ENCODE measurements at places on chromosomes 12 and 14.

DNA sequence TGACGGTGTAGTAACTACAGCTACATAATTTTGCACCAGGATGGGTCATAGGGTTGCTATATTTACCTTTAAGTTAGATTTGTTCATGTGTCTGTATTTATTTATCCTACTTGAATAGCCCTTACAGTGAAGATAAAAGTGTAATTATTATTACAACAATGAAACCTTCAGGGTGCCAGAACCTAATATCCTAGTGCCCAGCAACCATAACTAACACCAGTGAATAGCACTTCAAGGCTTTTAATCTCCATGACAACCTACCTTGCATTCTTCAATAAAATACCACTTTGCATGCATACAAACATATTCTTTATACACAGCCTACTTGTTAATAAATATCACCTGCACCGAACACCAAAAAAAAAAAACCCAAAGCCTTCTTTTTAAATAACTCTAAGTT is 58.7 kb upstream of the G2E3 start:
- DNase-seq = no peak

DNA sequence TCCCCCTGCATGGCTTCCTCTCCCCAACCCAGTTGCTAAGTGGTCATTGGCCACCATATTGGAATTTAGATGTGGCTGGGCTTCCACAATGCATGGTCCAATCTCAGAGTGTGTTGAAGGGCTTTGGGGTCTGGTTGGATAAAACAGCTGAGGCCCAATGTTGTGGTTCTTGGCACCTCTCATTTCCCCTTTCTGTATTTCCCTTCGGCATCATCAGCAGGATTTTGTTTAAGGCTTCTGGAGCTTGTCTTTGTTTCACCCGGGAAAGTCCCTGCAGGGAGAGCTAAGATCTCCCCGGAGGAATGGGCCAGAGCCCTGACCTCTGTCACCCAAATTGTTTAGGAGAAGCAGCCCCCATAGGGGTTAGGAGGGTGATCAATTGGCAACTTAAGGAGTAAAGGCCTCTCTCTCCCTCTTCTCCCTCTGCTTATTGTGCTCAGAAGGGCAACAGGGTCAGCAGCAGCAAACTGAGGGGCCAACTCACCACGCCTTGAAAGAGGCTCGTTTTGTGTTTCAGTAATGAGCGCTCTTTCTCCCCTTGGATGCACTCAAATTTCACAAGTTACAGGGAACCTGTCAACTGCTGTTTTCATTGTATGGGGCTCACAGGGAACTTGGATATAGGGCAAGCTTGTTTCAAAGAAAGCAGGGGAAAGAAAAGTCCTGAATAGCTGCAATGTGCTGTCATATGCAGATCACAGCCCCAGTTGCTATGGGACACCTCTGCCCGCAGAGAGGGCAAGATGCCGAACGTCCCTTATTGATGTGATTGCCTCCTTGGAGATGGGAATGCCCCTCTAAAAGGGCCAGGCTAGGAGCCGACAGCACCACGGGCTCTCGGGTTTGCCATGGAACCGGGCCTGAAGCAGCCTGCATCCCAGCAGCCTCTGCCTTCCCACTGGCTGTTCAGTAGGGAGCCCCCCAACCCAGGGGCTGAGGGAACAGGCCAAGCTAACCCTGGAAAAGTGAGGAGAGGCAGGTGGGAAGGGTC is 223.7 kb downstream of the ZFP36L1 start:
- no peak for DNase-seq

DNA sequence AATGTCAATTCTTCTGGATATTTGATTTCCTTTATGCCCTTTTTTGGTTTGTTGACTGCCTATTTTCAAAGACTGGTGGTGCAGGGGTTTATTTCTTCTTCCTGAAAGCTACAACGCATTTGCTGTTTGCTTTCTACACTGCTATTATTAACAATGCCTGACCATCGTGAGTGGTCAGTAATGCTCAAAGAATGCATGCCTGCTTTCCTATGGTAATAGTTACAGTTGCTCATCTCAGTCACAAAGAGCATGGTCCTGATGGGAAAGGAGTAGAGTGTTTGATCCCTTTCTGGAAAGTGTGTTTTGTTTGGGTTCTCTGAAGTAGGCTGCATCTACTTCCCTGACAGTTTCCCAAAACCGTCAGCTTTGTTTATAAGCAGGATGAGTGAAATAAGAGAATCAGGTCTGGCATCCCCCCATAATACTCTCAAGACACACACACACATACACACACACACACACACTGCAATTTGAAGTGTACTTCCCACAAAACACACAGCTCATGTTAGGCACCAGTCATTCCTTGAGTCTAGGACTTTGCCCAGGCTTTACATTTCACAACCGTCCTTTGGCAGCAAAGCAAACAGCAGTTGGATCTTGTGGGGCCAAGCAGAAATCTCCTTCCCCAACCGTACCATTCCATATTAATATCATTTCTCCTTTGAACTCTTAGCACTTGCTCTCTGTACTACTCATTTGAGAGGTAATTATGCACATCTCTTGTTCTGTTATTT is 56.6 kb downstream of the SUDS3 start:
- DNase-seq = no peak

GRCh38 chr14:63186453-63186852 is 17.8 kb upstream of the RHOJ start:
- DNase-seq = no peak

DNA sequence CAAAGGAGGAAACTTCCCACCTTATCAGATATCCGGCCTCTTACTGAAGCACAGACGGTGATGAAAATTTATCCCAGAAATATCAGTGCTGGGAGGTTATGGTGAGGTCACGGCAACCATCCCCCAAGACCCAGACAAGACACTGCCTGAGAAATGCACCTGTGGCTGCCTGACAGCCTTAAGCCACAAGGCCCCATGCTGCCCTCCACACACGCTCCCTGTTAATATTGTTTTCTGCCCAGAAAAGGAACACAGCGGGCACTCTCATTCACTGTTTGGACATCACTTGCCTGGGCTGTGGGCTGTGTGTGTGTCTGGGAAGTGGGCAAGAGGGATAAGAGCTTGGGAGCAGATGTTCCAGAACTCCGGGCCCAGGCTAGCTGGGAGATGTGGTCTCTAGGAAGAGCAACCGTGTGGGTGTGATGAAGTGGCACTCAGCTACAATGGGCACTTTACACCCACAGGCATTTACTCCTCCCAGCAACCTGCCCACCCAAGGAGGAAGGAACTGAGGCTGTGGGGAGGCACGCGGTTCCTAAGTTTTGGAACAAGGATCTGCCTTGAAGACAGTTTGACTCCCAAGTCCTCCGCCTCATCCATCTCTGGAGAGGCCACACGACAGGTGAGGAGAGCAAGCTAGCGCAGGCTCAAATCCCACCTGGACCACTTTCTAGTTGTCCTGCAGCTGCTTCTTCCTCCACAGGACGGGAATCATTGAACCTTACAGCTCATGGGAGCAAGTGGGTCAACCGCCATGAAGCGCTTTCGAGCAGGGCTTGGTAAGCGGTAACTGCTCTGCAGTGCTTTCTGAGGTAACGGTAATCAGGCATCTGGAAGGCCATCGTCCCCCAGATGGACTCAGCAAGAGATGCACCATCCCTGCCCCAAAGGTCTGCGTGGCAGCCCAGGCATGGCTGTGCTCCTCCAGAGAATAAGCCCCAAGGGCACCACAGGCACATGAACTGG is 91.4 kb downstream of the CHGA start:
- no peak for DNase-seq

- DNase-seq = no peak
Observed at GRCh38 chr12:118544569-118544968, 168.2 kb downstream of the SUDS3 start.

DNA sequence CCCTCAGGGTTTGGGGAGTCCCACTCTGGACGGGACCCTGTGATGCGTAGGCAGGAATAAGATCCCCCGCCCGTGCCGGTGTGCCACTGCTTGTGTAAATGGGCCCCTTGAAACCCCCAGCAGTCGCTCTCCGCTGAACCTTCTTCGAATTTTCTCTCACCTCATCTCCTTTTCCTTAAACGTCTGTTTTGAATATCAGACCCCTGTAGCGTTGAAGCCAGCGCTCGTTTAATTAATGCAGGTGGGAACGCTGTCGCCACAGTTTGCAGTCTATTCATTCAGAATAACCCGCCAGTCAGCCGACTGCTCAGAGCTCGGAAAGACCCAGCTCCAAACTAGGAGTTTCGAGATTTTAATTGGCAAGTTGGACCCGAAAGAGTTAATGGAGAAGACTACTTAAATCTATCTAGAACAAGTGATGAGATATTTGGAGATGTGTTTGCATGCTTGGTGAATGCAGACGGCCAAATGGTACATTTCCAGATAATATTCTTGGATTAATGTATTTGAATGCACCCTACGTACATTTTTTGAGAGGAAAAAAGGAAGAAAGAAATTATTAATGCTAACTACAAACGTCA is 739 bp upstream of the PPP2R5E start:
- DNase-seq = no peak

DNA sequence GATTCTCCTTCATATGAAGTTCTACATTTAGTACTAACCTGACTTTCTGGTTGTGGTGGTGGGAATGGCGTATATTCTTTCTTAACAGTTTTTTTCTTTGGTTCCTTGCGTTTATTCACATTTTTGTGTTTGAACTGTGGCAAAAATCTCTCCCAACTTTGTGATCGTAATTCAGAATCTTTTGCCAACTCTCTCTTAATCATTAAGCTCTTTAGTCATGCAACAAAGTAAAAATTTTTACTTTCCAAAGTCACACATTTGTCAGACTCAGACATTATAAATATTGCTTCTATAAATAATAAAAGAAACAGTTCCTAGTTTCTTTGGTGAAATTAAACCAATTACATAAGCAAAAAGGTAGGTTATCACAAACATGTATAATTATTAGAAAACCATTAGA is 7.5 kb downstream of the KRR1 start:
- DNase-seq = no peak

GRCh38 chr12:56014205-56014604 is 6.6 kb upstream of the IKZF4 start:
- DNase-seq = no peak

DNA sequence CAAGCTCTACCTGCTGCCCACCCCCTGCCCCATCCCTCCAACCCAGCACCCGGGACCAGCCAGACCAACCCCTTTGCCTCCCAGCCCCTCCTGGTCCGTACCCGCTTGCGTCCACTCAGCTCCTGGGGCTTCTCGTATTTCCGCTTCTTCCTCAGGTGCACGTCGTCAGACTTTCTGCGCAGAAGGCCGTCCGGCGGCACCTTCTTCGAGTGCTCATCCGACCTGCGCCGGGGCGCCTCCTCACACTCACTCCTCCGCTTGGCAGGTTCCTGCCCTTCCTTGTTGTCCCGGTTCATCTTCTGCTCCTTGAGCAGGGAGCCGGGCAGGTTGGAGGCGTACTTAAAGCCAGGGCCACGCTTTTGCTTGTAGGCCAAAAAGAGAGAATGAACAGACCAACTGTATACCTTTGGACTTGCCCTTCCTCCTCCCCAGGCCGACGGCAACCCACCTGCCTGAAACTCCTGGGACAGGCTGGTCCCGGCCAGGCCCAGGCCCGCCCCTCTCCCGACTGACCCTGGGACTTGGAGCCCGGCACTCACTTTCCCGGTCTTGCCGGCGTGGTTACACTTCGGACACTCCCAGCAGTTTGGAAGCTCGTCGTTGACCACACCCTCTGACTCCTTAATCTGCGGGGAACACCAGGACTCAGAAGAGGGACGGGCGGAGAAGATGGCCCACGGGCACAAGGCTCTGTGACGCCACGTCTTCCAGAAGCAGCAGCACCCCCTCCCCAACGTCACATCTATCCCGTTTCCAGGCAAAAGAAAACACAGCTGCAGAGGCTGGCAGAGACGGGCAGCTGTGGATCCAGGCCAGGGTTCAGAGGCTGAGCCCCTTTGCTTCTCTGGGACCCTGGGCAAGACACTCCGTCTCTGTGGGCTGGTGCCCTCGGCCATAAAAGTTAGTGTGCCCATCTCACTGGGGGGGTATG is 44.3 kb downstream of the RNF34 start:
- DNase-seq = no peak

DNA sequence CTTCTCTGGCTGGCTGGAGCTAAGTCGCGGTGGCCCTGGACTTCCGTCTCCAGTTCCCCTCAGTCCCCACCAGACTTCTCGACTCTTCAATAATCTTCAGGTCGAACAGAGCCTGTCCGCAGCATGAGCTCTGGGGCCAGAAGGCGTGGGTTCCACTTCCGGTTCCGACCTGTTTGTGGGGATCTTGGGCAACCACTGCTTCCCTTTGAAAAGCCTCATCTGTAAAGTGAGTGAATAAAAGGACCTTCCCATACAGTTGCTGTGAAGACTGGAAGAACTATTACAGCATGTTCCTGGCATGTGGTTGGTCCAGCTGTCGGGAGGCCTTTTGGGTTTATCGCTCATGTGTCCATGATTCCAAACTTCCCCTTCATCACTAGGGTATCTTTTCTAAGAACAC is 19.4 kb downstream of the ADGRD1 start:
- DNase-seq = no peak

DNA sequence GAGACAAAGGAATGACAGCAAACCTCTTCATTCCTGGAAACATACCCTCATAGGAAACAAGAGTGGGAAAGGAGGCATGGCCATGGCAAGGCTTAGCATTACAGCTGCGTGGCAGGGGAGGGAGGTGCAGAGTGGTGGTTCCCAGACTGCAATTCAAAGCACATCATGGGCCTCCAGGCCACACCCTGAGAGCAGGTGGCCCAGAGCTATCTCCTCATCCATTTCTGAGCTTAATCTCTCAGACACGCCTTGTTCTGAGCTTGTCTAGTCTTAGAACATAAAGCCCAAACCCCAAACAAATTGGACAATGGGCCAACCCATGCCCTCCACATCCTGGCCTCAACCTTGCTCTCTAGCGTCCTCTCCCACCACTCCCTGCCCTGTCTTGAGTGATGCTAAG is 5.9 kb upstream of the KRT3 start:
- no peak for DNase-seq

- DNase-seq = peak; percentile 41
Observed at GRCh38 chr14:81435391-81436295, 35.5 kb upstream of the STON2 start.

- peak; percentile 57 for DNase-seq
Observed at GRCh38 chr12:54259194-54260011, 20.5 kb downstream of the CBX5 start.

DNA sequence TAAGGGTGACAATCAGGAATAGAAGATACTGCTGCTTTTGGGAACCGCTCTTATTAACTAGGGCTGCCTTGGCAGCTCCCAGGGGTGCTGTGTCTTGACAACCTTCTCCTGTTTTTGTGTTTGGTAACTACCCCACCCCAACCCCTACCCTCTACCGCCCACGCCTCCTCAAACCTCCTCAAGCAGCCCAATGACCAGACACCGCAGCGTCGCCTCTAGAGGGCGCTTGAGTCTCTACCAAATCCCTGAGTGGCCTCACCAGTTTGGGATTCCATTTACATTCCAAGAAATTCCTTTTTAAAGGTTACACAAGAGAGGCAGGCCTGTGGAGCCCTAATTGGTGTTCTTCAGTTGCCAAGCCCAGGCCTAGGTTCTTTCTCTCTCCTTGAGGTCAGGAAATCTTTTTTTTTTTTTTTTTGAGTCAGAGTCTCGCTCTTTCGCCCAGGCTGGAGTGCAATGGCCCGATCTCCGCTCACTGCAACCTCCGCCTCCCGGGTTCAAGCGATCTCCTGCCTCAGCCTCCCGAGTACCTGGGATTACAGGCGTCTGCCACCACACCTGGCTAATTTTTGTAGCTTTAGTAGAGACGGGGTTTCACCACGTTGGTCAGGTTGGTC is 72.4 kb upstream of the USP44 start:
- peak; percentile 72 for DNase-seq
